ENCODE measurements at places on chromosomes 1 and 21. TPM values are rescaled to one million over a fixed set of nuclear protein-coding genes. Genes with fewer than 3 reads are reported as not detected.

DNA sequence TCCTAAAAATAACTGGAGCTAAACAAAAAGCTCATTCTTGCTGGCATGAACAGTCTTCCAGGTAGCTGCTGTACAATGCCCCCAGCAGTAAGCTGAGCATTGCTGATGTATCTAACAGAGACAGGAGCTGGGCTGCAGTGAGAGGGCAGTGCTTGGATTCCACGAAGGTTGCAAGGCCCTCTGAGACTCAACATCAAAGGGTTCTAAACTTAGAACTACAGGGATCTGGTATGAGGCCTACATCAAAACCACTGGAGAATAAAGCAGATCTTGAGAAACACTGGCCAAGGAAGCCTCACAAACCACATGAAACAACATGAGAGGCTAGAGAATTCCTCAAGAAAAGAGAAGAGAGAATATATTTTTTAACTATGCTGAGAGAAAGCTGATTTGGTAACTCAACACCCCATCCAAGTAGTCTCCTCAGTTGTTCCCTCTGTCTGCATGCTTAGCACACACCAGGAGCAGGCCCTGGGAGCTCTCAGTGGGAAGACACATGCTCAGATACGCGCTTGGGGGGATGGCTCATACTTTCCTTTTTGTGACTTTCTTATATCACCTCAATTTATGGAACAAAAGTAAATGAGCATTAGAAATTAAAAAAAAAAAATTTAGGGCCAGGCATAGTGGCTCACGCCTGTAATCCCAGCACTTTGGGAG, 27.7 kb downstream of the DSTYK start:
- no peak for DNase-seq

DNA sequence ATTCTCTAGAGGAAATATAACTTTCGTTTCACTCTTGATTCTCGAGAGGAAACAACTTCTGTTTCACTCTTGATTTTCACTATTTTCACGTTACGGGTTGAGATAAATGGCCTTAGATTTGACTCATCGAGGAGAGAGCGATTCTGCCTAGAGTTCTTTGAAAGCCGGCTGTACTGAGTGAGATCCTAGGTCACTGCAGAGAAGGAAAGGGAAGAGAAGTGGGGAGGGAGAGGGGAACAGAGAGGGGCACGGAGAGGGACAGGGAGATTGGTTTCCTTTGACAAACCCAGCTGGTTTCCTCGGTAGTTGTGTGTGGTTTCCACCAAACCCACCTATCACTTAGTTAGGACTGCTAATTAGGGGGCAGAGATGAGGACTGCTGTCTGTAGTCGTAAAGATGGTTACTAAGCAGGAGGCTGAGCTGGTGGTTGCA, 21.6 kb upstream of the GPR137B start:
- no peak for DNase-seq

DNA sequence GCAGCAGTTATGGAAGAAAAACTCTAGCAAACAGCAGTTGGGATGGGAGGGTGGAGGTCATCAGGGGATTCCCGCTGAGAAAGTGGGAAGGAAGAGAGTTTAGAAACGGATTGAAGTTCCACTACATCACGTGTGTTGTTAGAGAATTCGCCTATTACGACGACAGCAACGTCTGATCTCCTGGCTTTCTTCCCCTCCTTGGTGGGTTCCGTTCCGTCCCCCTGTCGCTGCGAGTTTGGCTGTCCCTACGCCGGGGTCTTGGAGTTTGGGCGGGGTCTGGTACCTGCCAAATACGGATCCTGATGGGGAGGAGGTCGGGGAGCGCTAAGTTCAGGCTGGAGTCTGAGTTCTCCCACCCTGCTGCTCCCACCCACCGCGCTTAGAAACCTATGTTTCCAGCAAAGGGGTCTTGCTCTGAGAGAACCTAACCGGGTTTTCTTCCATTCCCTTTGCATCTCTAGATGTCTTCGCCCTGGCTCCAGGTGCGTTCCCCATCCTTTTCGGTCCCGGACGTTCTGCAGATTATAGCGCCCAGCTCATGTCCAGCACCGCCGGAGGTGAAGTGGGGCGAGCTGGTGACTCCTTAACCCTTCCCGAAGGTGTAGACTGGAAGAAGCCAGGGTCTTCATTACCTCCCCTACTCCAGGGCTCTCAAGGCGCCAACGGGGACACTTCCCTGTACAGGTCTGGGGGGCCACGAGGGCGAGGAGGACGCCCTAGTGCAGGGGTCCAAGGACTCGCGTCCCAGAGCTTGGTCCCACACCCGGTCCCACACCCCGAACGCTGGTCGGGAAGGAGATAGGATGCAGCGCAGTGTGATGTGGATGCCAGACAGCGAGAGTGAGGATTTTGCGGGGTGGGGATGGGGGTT, 641 bp upstream of the KCNK2 start:
- DNase-seq: no peak

The RCSD1 gene
- 185 TPM for total RNA-seq

The GJA4 gene
- not detected for total RNA-seq
